Muscle of back (tissue), 13 donors: ENCODE measurements at places on chromosomes 11 and 22. TPM values are rescaled to one million over a fixed set of nuclear protein-coding genes. Genes with fewer than 3 reads are reported as not detected.

Gene TRIM6
- polyA plus RNA-seq: 1.9 TPM

Gene TRIM48
- not detected for polyA plus RNA-seq

Gene BCO2
- 12.2 TPM for polyA plus RNA-seq

Gene YAP1
- polyA plus RNA-seq: 98.1 TPM

Gene DLG2
- 7.1 TPM for polyA plus RNA-seq

Gene GLYATL2
- polyA plus RNA-seq: 1.3 TPM

Gene POU2AF3
- polyA plus RNA-seq: 3.4 TPM

Gene TEAD1
- polyA plus RNA-seq: 78.8 TPM

Gene SEZ6L
- 0.71 TPM for polyA plus RNA-seq

Gene OR6T1
- polyA plus RNA-seq: not detected

Gene GVQW3
- 2.9 TPM for polyA plus RNA-seq

Gene MYOD1
- 38.1 TPM for polyA plus RNA-seq

Gene NPAS4
- polyA plus RNA-seq: 0.05 TPM
